ENCODE measurements at places on chromosomes 7 and 10. TPM values are rescaled to one million over a fixed set of nuclear protein-coding genes. Genes with fewer than 3 reads are reported as not detected.
A peak's percentile ranks its signal among the peaks of the same experiment; 100 is the strongest.

The EIF3A gene
- 135 TPM for total RNA-seq

DNA sequence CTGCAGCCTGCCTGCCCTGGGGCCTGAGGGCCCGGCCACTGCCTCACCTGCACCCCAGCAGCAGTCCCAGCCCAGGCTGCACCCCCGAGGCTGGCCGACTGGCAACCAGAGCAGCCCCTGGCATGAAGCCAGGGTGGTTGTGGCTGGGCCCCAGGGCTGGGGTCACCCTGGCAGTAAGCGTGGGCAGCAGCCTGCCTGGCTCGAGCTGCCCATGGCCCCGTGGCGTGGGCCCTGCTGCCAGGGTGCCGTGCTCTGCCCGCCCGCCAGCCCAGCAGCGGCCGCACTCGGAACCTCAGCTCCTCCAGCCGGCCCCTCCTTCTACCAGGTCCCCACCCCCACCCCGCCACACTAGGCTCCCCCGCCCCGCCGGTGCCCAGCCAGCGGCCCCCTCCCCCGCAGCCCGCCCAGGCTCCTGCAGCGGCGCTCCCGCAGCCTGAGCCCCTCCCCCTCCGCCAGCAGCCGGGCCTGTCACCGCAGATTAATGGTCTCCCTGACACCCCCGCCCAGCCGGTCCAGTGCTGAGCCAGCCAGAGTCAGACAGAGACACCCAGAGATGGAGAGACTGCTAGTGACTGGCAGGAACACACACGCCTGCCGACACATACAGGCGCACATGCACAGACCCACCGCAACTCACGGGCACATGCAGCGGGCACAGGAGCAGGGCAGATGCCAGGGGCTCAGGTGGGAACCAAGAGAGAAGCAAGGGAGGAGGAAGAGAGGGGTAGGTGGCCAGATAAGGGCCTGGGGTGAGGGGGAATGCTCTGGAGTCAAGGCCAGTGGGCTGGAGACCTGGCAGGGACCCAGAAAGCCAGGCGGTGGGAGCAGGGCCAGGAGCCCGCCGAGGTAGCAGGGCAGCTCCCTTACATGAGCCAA, 22.4 kb downstream of the KCNH2 start:
- DNase-seq = no peak

DNA sequence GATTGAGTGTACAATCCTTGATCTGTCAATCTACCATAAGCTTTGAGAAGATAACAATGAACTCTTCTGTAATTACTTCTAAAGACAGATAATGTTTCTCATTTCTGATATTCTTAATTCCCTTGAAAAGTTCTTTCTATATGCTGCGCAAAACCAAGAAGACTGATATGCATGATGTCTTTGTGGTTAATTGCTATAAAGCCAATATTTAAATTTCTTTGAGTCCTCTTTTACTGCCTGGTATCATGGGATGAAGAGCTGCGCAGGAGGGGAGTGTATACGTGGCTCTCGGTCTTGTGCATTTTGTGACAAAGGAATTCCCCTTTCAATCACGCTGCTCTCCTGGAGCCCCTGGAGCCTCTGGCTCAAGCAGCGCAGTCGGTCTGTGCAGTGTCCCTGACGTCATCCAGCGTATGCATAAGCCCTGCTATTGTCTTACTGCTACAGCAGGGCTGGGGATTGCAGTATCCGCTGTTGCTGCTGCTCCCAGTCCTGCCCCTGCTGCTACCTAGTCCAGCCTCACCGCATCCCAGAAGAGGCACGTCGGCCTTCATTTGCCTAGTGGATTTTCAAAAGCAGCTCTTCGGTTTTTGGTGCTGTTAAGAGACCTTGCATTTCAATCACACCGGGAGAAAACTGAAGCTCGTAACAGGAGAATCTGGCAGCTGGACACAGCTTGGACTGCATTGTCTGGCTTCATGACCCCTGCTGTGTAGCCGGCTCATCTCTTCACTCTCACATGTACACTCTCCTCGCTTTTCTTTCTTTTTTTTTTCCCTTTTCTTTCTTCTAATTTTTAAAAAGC, 66.7 kb downstream of the ST7 start:
- peak; percentile 8 for DNase-seq

- no peak for DNase-seq
Observed at GRCh38 chr7:31056775-31057346, 4.8 kb downstream of the ADCYAP1R1 start.

DNA sequence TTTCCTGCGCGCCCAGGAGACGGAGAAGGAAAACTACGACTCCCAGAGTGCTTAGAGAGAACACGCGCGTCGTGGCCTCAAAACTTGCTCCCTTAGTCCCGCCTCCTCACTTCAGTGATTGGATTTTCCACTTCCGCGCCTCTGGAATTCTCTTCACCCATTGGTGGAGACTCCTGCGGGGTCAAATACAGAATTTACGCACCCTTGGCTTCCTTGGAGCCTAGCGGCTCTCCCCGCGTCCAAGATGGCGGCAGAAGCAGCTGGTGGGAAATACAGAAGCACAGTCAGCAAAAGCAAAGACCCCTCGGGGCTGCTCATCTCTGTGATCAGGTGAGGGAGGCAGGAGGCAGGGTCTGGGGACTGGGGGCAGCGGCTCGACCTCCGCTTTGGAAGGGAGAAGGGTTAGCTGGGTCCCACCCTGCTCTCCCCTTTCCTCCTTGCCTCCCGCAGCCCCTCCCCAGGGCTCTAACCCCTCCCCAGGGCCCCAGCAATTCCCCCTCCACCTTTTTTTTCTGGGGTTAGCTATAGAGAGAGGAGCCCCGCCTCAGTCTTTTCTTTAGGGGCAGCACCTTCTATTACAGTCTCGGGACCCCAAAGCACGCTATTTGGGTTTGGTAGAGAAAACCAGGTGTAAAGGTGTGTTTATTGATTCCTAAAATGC, at the start of gene EXOC4:
Gene EXOC4 (plus strand): TSS at position 221 of the 661 bp plus-strand sequence.
- DNase-seq = peak; percentile 82

- DNase-seq = no peak
Observed at GRCh38 chr10:66828957-66829356, 96.9 kb upstream of the LRRTM3 start.

GRCh38 chr7:95545007-95545615, 51.2 kb downstream of the PDK4 start:
- DNase-seq = no peak

Data from thoracic aorta (tissue), 2 donors.